ENCODE measurements at places on chromosomes 6 and 20.

GRCh38 chr6:21873562-21873961 is 280.0 kb downstream of the SOX4 start:
- no peak for DNase-seq

DNA sequence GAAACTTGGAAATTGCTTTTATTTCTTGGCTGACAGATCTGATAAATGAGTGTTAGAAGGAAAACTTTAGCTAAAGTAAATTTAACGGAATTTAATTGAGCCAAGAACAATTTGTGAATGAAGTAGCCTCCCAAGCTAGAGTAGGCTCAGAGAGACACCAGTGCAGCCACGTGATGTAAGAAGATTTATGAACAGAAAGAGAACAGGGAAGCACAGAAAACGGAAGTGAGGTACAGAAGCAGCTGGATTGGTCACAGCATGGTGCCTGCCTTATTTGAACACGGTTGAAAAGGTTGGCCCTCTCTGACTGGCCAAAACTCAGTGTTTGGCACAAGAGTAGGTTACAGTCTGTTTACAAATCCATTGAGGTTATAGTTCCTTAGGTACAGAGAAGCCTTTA is 29.5 kb upstream of the IFNGR1 start:
- DNase-seq, result no peak

GRCh38 chr20:53943522-53944291 is 126.7 kb downstream of the BCAS1 start:
- no peak for DNase-seq

DNA sequence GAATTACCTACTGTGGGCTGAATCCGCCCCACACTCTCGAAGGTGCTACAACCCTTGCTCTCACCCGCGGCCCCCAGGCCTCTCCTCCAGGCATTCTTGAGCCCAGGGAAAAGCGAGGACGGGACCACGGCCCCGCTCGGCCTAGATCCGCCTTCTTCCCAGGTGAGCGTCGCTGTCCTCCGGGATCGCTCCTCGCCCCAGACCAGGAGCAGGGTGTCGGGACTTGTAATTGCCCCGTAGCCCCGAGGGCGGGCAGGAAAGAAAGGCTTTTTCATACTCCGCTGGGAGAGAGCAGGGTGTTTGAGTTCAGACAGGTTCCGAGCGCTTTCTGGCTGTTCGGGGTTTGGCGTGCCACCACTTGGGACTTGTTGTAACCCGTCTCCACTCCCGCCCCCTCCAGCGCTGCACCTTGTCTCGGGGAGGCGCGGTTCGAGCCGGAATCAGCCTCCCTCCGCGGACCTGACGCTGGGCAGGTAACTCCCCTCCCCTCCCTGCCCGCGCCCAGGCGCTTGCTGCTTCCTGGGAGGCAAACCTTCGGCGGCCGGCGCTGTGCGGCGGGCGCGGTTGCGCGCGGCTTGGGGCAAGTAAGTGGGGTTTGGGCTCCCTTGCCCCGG is at the start of gene FAM83B:
Gene FAM83B, plus strand, starts transcription at position 529 of the 614 bp plus-strand sequence. CDS start 23,476 bp downstream, outside the sequence.
- DNase-seq, result no peak

DNA sequence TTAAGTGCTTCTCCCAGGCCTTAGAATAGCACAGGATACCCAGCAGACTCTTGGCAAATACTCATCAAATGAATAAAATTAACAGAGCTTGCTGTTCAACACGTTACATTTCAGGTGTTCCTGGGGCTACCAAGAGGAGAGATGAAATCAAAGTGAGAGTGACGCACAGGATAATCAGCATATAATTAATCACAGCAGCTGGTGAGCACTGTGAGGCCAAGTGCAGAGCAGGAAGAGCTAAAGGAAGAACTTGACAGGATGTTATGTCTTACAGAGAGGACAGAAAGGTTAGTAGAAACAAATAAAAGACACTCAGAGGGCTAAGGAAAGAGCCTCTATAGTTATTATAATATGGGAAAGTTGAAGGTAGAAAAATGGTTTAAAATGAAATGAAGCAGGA is 8.8 kb downstream of the PPIL1 start:
- no peak for DNase-seq

DNA sequence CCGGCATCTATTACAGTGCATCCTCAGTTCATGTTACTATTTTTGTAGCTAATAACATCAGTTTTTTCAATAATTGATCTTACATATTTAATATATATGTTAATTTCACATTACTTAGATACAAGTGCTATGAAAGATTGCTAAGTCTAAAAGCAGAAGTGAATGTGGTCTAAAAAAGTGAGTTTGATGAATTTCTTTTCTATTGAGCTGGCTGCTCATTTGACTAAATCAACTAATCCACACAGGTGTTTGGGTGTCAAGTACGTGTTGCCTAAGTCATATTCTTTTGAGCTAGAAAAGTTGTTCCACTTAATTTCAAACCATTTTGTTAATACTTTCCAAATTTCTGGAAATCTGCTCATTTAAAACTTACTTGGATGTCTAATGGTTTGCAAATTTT is 46.6 kb upstream of the EZR start:
- DNase-seq, result no peak

DNA sequence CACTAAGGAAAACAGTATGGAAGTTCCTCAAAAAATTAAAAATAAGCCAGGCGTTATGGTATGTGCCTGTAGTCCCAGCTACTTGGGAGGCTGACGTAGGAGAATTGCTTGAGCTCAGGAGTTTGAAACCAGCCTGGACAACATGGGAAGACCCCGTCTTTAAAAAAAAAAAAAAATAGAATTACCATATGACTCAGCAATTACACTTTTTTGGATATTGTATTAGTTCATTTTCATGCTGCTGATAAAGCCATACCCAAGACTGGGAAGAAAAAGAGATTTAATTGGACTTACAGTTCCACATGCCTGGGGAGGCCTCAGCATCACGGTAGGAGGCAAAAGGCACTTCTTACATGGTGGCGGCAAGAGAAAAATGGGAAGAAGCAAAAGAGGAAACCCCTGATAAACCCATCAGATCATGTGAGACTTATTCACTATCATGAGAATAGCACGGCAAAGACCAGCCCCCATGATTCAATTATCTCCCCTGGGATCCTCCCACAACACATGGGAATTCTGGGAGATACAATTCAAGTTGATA is 10.8 kb upstream of the SMIM29 start:
- no peak for DNase-seq

DNA sequence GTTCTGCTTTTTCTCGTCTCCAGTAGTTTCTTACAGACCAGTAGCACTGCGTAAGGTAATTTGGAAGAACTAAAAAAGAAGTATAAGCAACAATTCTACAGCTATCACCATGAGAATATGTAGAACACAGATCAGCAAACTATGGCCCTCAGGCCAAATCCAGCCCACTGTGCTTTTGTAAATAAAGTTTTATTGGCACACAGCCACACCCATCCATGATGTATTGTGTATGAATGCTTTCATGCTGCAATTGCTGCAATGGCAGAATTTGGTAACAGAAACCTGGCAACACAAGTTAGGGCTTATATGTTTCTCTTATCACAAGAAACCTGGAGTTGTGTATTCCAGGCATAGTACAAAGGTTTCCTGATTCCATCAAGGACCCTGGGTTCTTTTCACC is 386.8 kb upstream of the TSHZ2 start:
- DNase-seq, result no peak

DNA sequence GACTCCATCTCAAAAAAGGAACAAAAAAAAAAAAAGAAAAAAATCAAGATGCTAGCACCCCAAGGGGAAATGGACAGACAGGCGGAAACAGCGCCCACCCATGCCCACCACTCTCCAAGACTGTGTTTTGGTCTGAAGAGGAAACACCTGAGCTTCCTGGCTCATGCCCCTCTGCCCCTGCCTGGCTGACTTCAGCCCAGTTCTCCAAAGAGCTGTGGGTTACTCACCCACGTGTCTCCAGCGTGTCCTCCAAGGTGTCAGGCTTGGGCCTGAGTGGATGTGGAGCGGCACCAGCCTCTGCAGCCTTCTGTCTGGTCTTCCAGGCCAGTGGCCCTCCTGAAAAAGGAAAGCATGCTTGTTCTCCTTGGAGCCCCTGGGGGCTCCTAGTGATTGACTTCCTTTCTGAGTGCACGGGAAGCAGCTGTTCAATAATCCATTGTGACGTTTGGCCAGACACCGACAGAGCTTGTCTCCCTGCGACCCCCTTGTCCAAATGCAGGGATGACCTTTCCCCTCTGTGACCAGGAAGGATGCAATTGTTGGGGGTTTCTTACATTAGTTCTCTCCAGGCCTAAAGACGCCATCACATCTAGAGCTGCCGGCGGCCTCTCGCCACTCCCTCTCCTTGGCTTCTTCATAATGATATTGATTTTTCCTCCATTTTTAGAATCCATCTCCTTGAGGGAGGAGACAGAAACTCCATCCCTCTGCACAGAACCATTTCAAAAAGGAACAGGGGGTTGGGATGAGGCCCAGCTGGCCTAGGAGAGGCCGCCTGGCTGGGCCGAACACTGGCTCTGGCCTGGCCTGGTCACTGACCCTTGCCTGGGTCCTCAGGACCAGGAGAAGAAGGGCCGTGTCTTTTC is 58.4 kb downstream of the ADNP start:
- DNase-seq, result no peak

DNA sequence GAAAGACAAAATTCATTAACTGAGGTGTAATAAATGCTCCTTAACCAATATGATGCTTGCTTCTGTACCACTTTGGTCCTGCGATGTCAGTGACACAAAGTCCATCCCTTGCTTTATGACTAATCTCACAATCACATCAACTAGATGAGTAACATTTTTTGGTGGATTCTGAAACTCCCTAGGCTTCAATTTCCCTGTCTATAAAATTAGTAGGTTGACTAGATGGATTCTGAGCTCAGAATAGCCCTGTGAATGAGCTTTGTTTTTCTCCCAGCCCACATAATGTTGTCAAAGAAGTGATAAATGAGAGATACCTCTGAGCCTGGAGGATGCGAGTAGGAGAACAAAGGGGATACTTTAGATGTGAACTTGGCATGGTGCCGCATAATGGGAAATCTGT is 9.1 kb downstream of the TXLNB start:
- no peak for DNase-seq
